Tibial artery (tissue), 4 donors: ENCODE measurements at places on chromosomes 2 and 18.
A peak's percentile ranks its signal among the peaks of the same experiment; 100 is the strongest.

DNA sequence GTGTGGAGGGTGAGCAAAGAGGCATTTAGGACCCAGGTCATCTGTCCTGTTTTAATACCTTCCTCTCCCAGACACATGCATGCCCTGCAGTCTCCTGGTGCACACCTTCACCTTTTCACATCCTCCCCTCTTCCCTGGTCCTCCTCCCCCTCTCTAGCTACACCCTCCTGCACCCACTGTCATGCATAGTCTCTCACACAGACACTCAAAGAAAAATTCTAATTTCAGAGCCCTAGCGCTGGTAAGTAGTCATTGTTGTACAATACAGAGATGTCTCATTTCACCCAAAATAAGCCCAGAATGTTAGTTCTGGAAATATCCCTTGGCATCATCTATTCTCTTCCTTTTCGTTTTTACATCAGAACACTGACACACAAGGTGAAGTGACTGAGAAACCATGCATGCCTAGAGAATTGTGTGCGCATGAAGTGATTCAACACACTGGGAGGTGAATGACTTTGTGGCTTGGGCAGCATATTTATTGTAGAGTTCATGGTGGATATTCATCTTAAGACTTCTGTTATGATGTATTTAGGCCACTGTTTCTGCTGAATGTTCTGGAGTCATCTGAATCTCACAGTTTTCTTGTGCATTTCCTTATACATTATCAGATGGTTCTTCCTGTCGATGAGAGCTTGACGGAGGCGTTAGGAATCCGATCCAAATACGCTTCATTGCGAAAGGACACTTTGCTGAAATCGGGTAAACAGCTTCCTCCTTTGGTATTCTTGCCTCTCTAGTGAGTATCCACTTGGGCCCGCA, 69.9 kb downstream of the COA5 start:
- peaks cover 71% of the 10 kb centered on the region for H3K36me3 ChIP-seq
- H3K27me3 ChIP-seq = no peaks in the 10 kb centered on the region
- H3K27ac ChIP-seq = no peak overlapping the region
- no peak for DNase-seq
- no peaks in the 10 kb centered on the region for H3K4me1 ChIP-seq
- H3K4me3 ChIP-seq = no peak overlapping the region

DNA sequence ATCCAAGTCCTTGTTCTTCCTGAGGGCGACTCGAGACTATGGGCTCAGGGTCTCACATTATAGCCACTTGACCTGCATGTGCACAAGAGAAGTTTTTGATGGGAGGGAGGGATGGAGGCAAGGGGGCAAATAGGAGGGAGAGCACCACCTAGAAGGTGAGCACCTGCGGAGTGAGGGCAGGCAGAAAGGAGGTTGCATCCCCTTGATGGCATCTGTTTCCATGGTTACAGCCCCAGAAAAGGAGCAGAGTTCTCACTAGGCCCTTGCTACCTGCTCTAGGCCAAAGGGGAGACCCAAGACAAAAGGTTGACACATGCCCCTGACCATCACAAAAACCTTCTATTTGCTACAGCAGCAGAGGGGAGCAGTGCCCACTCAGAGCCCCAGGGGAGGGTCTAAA, 131.5 kb upstream of the SERTAD2 start:
- H3K4me3 ChIP-seq = no peak overlapping the region
- H3K27me3 ChIP-seq = no peaks in the 10 kb centered on the region
- no peak for DNase-seq
- H3K4me1 ChIP-seq = no peaks in the 10 kb centered on the region

- H3K27me3 ChIP-seq = no peaks in the 10 kb centered on the region
- H3K4me3 ChIP-seq = no peak overlapping the region
- DNase-seq = no peak
- peaks cover 25% of the 10 kb centered on the region for H3K4me1 ChIP-seq
- no peak overlapping the region for H3K27ac ChIP-seq
Measured at GRCh38 chr18:46262856-46263255, 158.7 kb downstream of the HAUS1 start.

GRCh38 chr2:25367296-25367695, 25.6 kb upstream of the DNMT3A start:
- H3K27me3 ChIP-seq = no peaks in the 10 kb centered on the region
- peaks cover 5% of the 10 kb centered on the region for H3K4me1 ChIP-seq
- DNase-seq = no peak
- H3K27ac ChIP-seq = no peak overlapping the region
- no peak overlapping the region for H3K4me3 ChIP-seq

DNA sequence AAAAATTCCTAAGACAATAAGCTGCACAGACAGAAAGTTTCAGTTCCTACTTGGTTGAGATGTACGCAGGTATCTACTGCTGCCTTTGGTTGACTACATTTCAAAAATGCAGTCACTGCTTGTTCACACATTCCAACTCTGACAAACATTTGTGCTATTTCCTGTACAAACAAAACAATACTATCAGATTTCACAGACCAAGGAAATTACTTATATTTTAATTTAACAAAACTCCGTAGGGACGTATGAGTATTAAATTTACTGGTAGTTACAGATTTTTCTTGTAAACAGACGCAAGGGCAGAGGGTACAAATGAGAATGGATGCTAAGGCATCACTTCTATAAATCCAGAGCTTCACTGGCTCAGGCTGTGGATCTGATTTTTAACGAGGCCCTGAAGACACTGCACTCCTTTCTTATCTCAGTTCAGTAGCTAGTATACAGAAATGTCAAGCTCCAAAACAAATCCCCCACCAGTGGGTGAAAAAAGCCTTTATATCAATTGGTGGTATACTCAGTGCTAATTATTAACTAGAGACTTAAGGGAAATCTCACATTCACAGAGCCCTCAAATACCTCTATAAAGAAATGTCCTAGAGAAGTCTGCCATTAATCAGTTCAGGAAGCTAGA, 31.7 kb upstream of the TTC32 start:
- no peak overlapping the region for H3K27ac ChIP-seq
- H3K4me3 ChIP-seq = no peak overlapping the region
- no peaks in the 10 kb centered on the region for H3K27me3 ChIP-seq
- no peak for DNase-seq
- H3K4me1 ChIP-seq = peaks cover 4% of the 10 kb centered on the region

DNA sequence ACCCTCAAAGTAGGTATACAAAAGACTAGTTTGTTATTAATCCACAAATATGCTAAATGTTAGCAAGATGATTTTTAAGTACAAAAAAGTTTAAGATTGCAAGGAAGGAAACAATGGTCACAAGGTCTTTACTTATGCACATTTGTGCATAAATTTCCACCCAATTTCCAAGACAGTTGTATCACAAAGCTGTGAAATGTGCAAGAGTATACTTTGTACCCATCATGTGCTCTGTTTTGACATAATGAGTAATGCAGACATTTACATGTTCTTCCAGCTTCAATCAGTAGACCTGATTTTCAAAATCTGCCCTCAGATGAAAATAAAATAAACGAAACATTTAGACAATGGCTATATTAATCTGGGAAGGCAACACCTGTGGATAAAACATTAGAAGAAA, 27.0 kb downstream of the SLC5A7 start:
- no peaks in the 10 kb centered on the region for H3K4me1 ChIP-seq
- no peak for DNase-seq
- H3K4me3 ChIP-seq = no peak overlapping the region
- no peaks in the 10 kb centered on the region for H3K27me3 ChIP-seq
- no peaks in the 10 kb centered on the region for H3K36me3 ChIP-seq
- H3K27ac ChIP-seq = no peak overlapping the region

- no peaks in the 10 kb centered on the region for H3K36me3 ChIP-seq
- no peaks in the 10 kb centered on the region for H3K27me3 ChIP-seq
- DNase-seq = peak; percentile 93
- H3K4me1 ChIP-seq = no peaks in the 10 kb centered on the region
- H3K4me3 ChIP-seq = no peak overlapping the region
- peak overlapping the region; percentile 57 for H3K27ac ChIP-seq
Measured at GRCh38 chr2:113240150-113240914, 38.4 kb downstream of the PAX8 start.

DNA sequence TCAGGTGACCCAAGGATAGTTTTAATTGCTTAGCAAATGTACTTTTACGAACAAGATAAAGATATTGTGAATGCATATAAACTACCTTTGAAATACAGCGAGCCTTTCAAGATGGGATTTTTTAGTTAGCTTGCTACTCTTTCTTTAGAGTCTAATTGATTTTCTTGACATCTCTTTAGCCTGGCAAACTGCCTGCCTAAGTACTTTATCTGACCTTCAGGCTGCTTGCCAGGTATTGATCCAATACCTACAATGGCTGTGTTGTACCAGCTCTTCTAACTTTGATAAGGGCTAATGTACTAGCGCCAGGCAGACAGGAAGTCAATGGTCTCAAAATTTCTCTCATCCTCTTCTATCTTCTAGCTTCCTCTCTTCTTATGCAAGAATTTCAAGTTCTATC, 414.4 kb upstream of the ACVR2A start:
- no peak for DNase-seq
- no peaks in the 10 kb centered on the region for H3K4me1 ChIP-seq

DNA sequence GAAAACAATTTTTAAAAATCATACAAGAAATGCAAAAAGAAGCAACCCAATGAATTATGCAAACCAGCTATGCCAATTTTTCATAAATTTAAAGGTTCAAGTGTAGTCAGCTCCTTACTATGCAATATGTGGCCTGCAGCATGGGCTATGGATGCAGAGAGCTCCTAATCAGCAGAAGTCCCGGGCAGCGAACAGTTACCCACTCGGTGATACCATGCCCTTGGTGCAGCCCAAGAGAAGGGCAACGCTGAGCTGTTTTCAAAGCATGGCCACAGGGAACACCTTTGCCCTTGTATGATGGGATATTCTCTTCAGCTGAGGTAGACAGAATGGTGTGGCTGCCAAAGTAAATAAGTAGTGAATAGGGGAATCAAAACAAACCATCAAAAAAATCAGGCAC, 17.3 kb upstream of the ARL5A start:
- H3K27me3 ChIP-seq = no peaks in the 10 kb centered on the region
- DNase-seq = no peak

DNA sequence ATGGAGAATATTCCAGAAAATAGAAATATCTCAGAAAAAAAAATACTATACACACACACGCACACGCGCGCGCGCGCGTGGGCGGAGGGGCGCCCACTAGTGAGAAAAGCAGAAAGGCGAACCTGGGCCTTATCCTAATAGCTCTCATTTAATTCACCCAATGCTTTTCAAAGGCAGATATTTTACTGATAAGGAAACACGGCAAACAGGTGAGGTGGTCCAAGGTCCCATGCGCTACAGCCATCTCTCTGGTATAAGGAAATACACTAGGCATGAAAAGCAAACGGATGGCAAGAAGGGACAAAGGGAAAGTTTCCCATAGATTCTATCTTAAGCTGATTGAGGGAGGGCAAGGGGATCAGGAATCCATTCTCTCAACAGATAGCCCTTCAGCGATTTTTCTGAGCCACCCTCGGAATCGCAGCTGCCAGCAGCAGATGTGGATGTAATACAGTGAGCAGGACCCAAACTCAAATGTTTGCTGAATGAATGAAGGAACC, 136.7 kb downstream of the TMEM247 start:
- H3K27me3 ChIP-seq = no peaks in the 10 kb centered on the region
- H3K4me1 ChIP-seq = peaks cover 24% of the 10 kb centered on the region
- peak overlapping the region; percentile 93 for H3K27ac ChIP-seq

- H3K4me3 ChIP-seq = no peak overlapping the region
- no peak overlapping the region for H3K27ac ChIP-seq
- DNase-seq = no peak
- no peaks in the 10 kb centered on the region for H3K27me3 ChIP-seq
Measured at GRCh38 chr18:44853430-44853829, 172.7 kb downstream of the SETBP1 start.

DNA sequence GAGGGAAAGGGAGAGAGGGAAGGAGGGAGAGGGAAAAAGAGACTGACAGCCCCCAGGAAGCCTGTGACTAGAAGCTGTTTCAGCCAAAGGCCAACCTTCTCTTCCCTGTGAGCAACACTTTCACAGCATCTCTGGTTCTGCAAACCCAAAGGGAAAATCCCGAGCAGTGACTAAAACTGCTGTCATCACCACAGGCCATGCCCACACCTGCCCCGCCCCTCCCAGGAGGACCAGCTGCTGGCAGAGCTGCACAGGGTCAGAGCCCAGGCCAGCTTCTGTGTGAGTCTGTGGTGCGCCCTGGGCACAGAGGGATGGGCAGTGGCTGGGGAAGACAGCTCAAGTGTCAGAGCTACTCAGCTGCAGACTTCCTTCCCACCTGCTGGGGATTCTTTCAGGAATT, 64.9 kb upstream of the OTOS start:
- H3K4me3 ChIP-seq = no peak overlapping the region
- DNase-seq = peak; percentile 13
- H3K36me3 ChIP-seq = no peaks in the 10 kb centered on the region

GRCh38 chr2:157414050-157414449, 29.8 kb downstream of the CYTIP start:
- H3K36me3 ChIP-seq = no peaks in the 10 kb centered on the region
- H3K4me3 ChIP-seq = no peak overlapping the region
- no peaks in the 10 kb centered on the region for H3K4me1 ChIP-seq

DNA sequence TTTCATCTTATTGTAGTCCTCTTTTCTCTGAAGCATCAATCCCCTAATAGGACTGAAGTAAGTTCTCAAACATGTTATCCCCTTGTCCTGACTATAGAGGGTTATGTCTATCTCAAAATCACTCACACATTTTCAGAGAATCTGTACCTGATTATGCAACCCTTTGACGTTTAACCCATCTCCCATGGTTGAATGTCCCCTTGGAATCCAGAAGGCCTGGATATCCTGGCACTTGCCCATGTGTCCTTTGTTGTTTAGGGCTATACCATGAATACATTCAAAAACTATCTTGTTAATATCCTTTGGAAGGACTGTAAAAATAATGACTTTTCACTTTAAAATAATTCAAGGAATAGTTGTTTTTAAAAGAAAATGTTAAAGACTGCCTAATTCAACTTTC, 66.3 kb upstream of the PSMD14 start:
- no peaks in the 10 kb centered on the region for H3K27me3 ChIP-seq
- DNase-seq = no peak
- H3K36me3 ChIP-seq = no peaks in the 10 kb centered on the region

- no peaks in the 10 kb centered on the region for H3K27me3 ChIP-seq
- H3K4me3 ChIP-seq = no peak overlapping the region
- H3K36me3 ChIP-seq = no peaks in the 10 kb centered on the region
- DNase-seq = no peak
- no peak overlapping the region for H3K27ac ChIP-seq
Measured at GRCh38 chr18:8844721-8845148, 139.4 kb downstream of the MTCL1 start.

- peaks cover 44% of the 10 kb centered on the region for H3K4me1 ChIP-seq
- no peak overlapping the region for H3K27ac ChIP-seq
- H3K27me3 ChIP-seq = no peaks in the 10 kb centered on the region
- no peak for DNase-seq
- no peaks in the 10 kb centered on the region for H3K36me3 ChIP-seq
Measured at GRCh38 chr2:45011621-45012602, 2.7 kb upstream of the SIX2 start.

- H3K4me3 ChIP-seq = no peak overlapping the region
- no peaks in the 10 kb centered on the region for H3K36me3 ChIP-seq
- no peak overlapping the region for H3K27ac ChIP-seq
- no peaks in the 10 kb centered on the region for H3K4me1 ChIP-seq
Measured at GRCh38 chr2:72028351-72028995, 119.2 kb downstream of the CYP26B1 start.

- H3K27ac ChIP-seq = no peak overlapping the region
- no peaks in the 10 kb centered on the region for H3K4me1 ChIP-seq
- H3K4me3 ChIP-seq = no peak overlapping the region
- H3K36me3 ChIP-seq = no peaks in the 10 kb centered on the region
- H3K27me3 ChIP-seq = peaks cover 3% of the 10 kb centered on the region
Measured at GRCh38 chr18:37611614-37612279, 46.1 kb upstream of the CELF4 start.
